ENCODE measurements at places on chromosomes 16 and 17. TPM values are rescaled to one million over a fixed set of nuclear protein-coding genes. Genes with fewer than 3 reads are reported as not detected.

DNA sequence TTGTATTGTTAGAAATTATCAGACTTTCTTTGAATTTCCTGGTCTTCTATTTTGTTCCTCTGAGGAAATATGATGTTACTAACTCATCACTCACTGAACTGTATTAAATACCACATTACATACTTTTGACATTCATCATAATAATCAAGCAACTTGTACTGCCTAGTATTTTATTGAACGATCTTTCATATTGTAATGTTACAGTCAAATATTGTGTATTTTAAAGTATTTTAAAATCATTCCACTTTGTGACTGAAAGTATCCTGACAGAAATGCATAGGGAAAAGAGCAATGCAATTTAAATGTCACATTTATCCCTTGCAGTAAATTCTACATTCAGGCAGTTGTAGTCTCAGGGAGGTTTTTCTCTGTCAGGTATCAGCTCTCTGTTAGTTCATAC, 1557.4 kb downstream of the CDH8 start:
- peak; percentile 31 for DNase-seq

The ZNF423 gene
- total RNA-seq, result not detected

GRCh38 chr16:12120217-12120981, 143.9 kb downstream of the SNX29 start:
- no peak for DNase-seq

DNA sequence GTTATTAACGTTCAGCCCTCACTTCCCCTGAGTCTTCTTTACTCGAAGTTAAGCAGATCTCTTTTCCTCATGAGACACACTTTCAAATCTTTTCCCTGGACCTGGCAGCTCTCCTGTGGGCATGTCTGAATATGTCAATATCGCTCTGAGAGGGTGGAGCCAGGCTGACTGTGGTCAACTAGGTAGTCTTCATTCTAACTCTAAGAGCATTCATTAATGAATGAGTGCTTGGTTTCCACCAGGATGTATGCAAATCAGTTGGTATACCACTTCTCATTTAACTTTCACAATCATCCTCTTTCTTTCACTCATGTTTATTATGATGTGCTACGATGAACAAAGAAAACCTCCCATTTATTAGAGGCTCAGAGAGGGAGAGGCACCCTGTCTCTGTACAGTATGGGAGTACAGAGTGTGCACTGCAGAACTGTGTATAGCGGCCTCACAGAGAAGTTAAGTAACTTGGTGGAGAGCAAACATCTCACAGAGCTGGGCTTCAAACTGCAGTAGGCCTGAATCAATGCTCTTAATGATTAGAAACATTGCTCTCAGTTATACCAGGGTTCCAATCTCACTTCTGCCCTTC, 39.9 kb downstream of the OTOA start:
- no peak for DNase-seq
